HuH-7 (cell line): ENCODE measurements at places on chromosomes 12 and 14.

DNA sequence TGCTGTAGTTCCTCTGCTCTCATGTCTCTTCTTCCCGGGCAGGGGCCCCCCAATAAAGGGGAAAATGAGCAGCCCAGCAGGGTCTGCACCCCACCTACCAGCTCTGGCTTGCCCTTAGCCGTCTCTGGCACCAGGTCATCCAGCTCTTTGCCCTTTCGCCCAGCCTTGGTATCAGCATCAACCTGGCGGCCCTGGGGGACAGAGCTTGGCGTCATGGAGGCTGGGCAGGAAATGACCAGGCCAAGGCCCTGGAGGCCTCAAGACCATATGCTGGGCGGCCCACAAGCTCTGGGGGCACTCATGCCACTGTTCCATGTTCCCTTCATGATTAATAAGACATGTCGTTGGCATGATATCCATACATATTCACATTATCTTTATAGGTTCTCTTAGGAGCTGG is 14.7 kb downstream of the MYL6 start:
- DNase-seq: no peak

DNA sequence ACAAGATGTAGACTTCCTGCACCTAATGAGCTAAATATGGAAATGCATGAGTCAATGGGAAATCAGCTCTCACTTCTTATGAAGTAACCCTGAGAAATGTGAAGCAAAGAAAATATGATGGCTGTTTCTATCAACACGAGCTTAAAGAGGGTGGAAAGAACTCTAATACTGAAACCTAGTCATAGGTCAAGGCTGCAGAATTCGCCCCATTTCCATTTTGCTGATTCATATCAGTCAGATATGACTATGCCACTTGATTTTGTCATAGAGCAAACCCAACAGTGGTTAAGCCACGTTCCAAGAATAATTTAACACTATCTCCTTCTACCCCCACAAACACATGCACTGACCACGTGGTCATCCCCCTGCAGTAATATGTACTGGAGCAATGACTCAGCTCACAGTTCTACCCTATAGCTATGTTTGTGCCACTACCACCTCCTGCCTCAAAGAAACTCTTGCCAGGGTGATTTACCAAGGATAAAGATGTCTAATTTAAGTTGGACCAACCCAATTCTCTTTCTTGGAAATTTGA is 157.5 kb downstream of the TMTC3 start:
- no peak for DNase-seq

GRCh38 chr12:82517027-82517426 is 158.7 kb downstream of the METTL25 start:
- peak; percentile 9 for DNase-seq

DNA sequence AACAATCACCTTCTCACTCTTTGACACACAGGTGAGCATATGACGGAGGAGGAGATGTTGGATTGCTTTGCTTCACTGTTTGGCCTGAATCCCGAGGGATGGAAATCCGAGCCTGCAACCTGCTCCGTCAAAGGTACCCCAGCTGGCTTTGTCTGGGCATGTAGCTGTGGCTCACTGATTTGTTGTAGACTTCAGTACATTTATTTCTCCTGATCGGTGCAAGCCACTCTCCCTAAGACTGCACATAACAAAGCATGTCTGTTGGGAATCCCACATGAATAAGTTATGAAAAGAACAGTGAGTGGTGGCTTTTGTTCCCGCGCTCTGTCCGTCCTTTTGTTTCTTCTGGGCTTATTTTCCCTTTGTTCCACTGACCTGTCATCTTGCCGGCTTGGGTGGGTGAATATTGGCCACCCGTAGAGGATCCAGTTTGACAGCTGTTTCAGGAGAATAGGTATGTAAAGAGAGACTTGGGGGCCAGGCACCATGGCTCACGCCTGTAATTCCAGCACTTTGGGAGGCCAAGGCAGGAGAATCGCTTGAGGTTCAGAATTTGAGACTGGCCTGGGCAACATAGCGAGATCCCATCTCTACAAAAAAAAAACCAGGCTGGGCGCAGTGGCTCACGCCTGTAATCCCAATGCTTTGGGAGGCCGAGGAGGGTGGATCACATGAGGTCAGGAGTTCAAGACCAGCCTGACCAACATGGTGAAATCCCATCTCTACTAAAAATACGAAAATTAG is 20.0 kb upstream of the BCL7A start:
- DNase-seq: no peak

DNA sequence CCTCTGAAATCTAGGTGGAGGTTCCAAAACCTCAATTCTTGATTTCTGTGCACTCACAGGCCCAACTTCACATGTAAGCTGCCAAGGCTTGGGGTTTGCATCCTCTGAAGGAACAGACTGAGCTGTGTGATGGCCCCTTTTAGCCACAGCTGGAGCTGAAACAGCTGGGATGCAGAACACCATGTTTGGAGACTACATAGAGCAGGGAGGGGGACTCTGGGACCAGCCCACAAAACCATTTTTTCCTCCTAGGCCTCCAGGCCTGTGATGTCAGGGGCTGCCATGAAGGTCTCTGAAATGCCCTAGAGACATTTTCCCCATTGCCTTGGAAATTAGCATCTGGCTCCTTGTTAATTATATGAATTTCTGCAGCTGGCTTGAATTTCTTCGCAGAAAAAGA is 1025.9 kb upstream of the NOVA1 start:
- DNase-seq: no peak

DNA sequence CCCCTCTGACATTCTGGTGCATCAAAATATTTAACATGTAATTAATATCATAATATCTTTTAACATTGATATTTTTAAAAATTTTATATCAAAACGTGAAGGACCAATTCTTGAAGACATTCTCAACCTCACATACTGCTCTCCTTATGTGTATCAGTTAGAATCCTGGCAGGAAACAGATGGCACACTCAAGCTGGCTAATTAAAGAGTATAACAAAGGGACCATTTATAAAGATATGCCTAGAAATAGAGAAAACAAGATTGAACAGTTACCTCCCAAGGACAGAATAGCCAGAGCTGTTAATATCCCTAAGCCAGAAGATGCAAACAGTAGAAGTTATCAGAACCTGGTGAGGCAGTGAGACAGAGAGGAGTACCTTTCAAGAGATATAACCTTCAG is 368.7 kb downstream of the NELL2 start:
- DNase-seq: no peak

DNA sequence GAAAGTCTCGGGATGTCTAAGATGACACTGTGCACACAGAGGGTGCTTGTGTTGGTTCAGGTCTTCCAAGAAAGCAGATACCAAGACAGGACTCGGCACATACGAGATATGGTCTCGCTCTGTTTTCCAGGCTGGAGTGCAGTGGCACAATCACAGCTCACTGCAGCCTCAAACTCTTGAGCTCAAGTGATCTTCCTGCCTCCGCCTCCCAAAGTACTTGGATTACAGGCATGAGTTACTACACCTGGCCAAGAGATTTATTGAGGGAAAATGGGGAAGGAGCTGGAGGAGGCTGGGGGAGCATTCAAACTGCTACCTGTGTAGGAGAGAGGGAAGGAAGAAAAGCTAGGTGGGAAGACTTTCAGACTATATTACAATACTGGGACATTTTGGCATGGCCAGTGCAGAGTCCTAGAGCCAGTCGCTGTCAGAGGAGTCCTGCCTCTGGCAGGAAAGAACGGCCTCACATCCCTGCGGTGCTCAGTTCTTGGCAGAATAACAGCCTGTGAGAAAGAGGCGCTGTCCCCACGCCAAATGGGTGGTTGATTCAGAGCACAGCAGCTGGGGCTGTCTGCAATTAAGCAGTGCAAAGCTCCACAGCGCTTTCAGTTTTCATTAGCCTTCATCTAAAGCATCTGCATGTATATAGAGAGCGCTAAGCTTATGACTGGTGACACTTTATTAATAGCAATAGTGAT is 18.3 kb downstream of the SLC17A8 start:
- no peak for DNase-seq

DNA sequence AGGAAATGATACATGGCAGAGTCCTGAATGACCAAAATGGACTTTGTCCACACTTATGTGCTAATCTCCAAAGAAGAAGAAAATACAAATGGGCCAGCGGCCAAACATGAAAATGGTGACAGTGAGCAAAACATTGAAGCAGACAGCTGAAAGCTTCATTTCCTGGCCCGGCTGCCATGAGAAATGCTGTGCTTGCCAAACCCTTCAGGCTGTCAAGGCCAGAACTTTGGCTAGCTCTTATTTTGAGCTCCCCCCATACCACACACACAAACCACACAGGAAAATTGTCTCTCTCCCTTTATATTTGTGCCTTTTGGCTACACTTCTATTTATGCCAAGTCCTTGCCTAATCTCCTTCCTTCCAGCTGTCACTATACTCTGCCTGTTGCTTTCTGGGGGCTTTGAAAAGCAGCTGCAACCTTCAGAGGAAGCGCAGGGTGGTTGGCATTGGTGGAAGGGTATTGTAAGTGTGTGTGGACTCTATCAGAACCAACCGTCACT is 323.8 kb downstream of the RAD51B start:
- no peak for DNase-seq

- DNase-seq: no peak
Observed at GRCh38 chr14:96589577-96589976, 87.4 kb downstream of the PAPOLA start.

DNA sequence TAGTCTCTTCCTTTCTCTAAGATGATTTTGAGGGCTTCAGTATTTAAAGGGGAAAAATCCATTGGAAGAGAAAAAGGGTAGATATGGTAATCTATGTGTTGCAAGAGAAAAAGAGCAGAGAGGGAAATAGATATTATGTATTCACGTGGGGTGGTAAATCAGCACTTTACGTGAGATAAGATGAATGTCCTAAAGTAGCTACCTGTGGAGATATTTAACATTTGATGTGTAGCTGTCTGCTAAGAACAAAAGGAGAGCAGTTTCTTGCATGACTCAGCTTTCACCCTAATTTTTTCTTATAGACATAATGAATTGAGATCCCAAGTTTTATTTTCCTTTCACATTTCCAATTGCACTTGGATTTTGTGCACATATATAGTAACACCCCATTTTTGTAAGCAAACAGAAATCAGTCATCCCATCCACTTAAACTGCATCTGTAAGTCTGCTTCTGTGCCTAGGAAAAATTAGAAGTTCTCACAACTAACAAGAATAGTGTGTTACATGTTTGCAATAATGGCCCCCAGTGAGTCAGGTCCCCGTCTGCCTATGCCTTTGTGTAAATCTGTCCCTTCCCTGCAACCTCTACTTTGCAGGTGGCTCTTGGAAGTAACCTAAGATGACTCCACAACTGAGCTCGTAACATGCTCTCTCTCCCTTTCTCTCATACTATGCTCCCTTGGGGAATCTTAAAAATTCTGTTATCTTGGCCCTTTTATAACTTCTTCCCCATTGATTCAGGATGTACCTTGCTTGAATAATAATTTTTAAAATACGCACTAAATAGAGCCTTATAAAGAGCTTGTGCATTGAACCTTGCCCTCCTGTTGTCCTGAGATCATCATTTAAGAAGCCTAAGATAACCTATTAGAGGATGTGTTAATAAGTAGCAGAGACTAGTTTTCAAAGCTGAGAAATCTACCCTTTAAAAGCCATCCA is 3.7 kb downstream of the TMTC3 start:
- DNase-seq: no peak

GRCh38 chr12:89501793-89502192 is 22.8 kb downstream of the GALNT4 start:
- DNase-seq: no peak

GRCh38 chr12:108679106-108679681 is 45.5 kb upstream of the SELPLG start:
- no peak for DNase-seq

- no peak for DNase-seq
Observed at GRCh38 chr12:288687-289086, 26.1 kb upstream of the SLC6A13 start.

DNA sequence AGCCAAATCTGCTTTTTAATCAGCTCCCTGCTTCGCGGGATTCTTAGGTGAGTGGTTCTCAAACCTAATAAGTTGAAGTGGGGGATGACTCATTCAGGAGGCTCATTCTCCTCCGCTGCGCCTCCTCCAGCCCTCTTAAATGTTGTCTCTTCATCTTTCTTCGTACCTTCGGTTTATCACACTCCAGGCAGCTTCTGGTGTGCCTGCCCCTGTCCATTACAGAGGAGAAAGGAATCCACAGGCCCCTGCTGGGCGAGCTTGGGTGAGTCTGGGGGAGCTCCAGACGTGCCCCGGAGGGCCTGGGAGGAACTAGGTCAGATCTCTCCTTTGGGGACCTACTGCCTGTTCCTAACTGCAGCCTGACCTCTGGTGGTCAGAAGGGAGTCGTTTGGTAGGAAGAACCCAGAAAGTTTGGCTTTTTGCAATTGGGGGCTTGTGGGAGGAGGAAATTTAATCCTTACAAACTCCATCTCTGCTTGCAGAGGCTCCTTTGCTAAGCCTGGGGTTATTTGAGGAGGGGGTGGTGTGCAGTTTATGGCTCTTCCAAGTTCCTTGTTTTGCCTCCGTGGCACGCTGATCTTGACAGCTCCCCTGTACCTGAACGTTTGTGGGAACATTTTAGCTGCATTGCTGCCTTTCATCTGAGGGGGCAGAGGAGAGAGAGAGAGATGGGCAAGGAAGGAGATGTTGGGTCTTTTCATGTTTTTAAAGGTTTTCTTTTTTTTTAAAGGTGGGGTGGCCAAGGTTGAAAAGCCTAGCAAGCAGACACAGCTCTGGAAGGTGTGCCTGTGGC is 84.1 kb upstream of the GNG2 start:
- peak; percentile 62 for DNase-seq

DNA sequence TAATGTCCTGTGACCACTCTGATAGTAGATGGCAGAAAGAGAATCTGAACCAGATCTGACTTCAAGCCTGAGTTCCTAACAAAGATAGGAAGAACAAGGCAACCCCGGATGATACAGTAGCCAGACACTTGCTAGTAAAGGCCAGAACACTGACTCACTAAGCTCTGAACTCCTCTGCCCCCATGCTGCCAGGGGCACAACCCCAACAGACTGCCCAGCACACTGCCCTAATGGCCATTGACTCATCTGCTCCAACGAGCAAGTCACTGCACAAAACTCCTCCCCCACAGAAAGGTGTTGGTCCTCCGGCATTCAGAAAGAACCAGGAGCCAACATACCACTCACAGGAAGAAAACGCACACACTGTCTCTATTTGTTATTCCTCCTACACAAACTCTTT is 179.6 kb upstream of the NUDT4 start:
- DNase-seq: no peak

DNA sequence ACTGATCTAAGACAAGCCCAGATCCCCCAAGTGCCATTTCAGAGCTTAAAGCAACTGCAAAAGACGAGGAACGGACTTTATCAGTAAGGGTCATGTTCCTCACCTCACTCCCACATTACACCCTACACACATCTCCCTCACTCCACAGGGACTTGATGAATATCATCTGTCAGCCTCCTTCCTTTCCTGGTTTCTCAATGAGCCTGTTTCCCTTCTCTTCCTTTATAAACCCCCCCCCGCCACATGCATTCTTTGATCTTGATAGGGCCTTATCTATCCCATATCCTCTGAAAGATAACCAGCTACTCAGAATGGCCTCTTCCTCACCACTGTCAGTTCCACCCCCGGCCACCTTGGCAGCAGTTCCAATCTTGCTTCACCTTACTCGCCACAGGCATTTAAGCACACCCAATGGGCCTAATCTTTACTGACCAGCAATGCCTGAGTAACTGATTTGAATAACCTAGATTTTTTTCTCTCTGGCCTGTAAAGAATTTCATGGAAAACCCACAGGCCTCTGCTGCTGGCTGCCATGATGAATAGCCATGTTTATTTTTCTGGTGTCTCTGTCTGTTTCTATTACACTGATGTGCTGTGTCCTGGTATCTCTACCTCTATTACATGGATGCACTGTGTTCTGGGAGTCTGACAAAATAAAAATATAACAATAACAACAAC is 138.7 kb downstream of the PHLDA1 start:
- no peak for DNase-seq

GRCh38 chr12:49187184-49187583 is 1.7 kb downstream of the TUBA1A start:
- no peak for DNase-seq
